Nasal cavity respiratory epithelium epithelial cell of viscerocranial mucosa (primary cell): ENCODE measurements at places on chromosomes 3 and 15. TPM values are rescaled to one million over a fixed set of nuclear protein-coding genes. Genes with fewer than 3 reads are reported as not detected.

CCDC39 gene
- under 0.01 TPM in 1 of 2 replicates, not detected in the other for total RNA-seq

ADGRG7 gene
- 34.2 TPM in 1 of 2 replicates, not detected in the other for total RNA-seq

CYP1A2 gene
- not detected in 2 replicates for total RNA-seq

CA12 gene
- 38.3 and 211 TPM in 2 replicates for total RNA-seq

RBP2 gene
- total RNA-seq, result not detected in 2 replicates

TM4SF1 gene
- total RNA-seq, result 33.5 and 121 TPM in 2 replicates

GOLGA6C gene
- total RNA-seq, result not detected in 2 replicates

ZNF619 gene
- total RNA-seq, result 7.5 and 8.9 TPM in 2 replicates

RARB gene
- total RNA-seq, result under 0.01 and 2.6 TPM in 2 replicates

DUOXA2 gene
- not detected in 2 replicates for total RNA-seq

ARGFX gene
- not detected in 2 replicates for total RNA-seq

DLL4 gene
- total RNA-seq, result under 0.01 and 0.07 TPM in 2 replicates

HGD gene
- total RNA-seq, result 0.28 and 0.34 TPM in 2 replicates

ANKUB1 gene
- total RNA-seq, result 0.34 and 4.1 TPM in 2 replicates

THSD4 gene
- 27.7 and 49.5 TPM in 2 replicates for total RNA-seq

TNIK gene
- 0.34 and 7.8 TPM in 2 replicates for total RNA-seq

LIPC gene
- total RNA-seq, result not detected in 2 replicates

ECE2 gene
- total RNA-seq, result not detected in 2 replicates

SNTN gene
- not detected in 2 replicates for total RNA-seq

IMP3 gene
- 64.8 and 72.8 TPM in 2 replicates for total RNA-seq

COX17 gene
- total RNA-seq, result 22.2 and 24.4 TPM in 2 replicates
